Activated naive CD4-positive, alpha-beta T cell treated with anti-CD3 and anti-CD28 coated beads, Interleukin-2, amount 10 ng/mL, durations not matched to agents 5 hours and 36 hours (primary cell): ENCODE measurements at places on chromosomes 3 and 15. TPM values are rescaled to one million over a fixed set of nuclear protein-coding genes. Genes with fewer than 3 reads are reported as not detected.

The NR2E3 gene
- not detected for total RNA-seq

The FSIP1 gene
- 0.36 TPM for total RNA-seq

The CDHR4 gene
- not detected for total RNA-seq

The RETNLB gene
- total RNA-seq: not detected

The IL17RB gene
- 5.2 TPM for total RNA-seq

The TLR9 gene
- 0.14 TPM for total RNA-seq

The FRMD5 gene
- total RNA-seq: not detected

The LMAN1L gene
- total RNA-seq: 0.67 TPM

The SRGAP3 gene
- 5.8 TPM for total RNA-seq

The DHFR2 gene
- 9.3 TPM for total RNA-seq

The MED12L gene
- total RNA-seq: 0.18 TPM

The SLC28A1 gene
- not detected for total RNA-seq

The REC114 gene
- total RNA-seq: not detected

The LACTB gene
- 12.0 TPM for total RNA-seq

The SPRED1 gene
- 0.45 TPM for total RNA-seq

The CACNA2D2 gene
- 0.63 TPM for total RNA-seq

The NTRK3 gene
- total RNA-seq: not detected

The ISLR gene
- not detected for total RNA-seq

The GPR176 gene
- not detected for total RNA-seq

The CTXN2 gene
- not detected for total RNA-seq

The FOXB1 gene
- 0.75 TPM for total RNA-seq

The RAB43 gene
- total RNA-seq: 61.6 TPM

The HTR3E gene
- total RNA-seq: not detected

The CCK gene
- not detected for total RNA-seq

The MRPS11 gene
- 48.3 TPM for total RNA-seq

The ALS2CL gene
- total RNA-seq: 29.8 TPM

The SUSD5 gene
- not detected for total RNA-seq

The RTF1 gene
- 40.0 TPM for total RNA-seq

The TBC1D23 gene
- total RNA-seq: 28.8 TPM

The PARP15 gene
- total RNA-seq: 71.0 TPM

The FBXW12 gene
- not detected for total RNA-seq

The MYEF2 gene
- 22.6 TPM for total RNA-seq

The AMOTL2 gene
- total RNA-seq: not detected

The CFAP91 gene
- not detected for total RNA-seq

The SCN11A gene
- total RNA-seq: not detected

The TMEM212 gene
- not detected for total RNA-seq

The PTPRG gene
- total RNA-seq: 0.10 TPM

The MESP2 gene
- not detected for total RNA-seq
